ENCODE measurements at places on chromosomes 4 and X.

DNA sequence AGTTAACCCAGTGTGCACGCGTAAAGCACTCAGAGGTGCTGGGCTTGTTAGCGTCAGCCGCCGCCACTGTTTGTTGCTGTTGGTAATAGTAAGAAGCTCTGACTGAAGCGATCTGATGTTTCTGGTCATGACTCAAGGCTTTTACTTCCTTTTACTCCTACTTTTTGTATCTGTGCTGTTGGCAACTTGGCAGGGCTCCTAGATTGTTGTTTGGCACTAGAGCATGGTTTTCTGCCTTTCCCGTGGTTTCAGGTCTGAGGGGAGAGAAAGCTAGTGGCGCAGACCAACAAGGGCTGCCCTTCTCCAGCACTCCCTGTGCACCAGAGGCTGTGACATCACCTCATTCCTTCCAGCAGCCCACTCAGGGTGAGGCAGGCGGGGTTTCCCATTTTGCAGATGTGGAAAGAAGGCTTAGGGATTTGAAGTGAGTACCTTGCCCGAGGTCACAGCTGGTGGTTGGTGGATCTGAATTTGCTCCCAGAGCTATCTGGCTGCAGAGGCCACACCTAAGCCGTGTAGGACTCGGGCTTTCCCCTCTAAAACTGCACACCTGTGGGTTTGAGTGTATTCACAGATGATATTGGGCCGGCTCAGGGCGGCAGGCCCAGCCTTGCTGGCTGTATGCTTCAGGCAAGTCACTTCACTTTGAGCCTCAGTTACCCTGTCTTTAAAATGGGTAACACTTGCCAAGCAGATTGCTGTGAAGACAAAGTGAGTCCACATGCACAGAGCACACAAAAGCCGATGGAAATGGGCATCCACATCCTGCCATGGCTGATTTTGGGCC is 51.2 kb upstream of the TADA2B start:
- DNase-seq: no peak

DNA sequence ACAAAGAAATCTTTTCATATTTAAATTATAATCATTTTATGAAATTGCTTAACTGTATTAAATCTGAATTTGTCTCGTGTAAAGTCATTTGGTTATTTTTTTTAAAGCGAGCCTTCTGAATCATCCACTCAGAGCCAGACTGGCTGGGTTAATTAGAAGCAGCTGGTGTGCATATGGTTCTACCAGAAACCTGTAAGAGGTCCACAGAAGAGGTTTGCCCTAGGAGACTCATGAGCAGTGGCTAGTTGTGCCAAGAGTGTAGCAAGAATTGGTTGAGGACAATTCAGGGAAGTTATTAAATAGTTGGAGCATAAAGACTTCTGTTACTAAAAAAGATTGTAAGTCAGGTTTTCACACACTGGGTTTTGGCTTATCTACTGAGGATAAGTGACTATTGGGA is 267.4 kb downstream of the IL1RAPL2 start:
- no peak for DNase-seq

DNA sequence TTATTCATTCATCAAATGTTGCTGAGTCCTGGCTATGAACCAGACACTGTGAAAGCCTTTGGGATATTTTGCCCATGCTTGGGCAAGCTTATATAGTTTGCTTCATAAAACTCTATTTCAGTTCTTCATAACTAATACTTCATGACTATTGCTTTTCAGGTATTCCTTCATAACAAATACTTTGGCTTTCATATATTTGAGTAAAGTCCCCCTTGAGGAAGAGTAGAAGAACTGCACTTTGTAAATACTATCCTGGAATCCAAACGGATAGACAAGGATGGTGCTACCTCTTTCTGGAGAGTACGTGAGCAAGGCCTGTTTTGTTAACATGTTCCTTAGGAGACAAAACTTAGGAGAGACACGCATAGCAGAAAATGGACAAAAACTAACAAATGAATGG is 1.7 kb upstream of the AFP start:
- DNase-seq: no peak

GRCh38 chrX:1480082-1480785 is 27.5 kb upstream of the ASMTL start:
- DNase-seq: no peak

DNA sequence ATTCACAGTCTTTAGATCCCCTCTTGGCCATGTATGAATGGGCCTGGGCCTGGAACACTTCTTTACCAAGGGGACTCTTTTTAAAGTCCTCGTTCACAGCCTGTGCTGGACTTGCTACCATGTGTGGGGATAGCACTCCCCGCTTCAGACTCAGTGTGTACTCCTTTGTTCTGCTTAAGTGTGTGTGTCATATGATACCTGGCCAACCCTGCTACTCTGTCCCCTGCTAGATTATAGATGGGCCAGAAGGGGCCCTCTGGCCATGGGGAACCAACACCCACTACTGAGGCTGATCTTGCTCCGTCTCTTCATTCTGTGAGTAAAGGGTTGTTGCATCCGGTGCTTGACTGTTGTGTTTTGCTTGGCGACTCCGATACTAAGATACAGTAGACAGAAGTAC is 8.0 kb downstream of the CCDC110 start:
- no peak for DNase-seq

All from NCI-H774 (cell line).